Caco-2 (cell line): ENCODE measurements at places on chromosomes 16 and 17.

DNA sequence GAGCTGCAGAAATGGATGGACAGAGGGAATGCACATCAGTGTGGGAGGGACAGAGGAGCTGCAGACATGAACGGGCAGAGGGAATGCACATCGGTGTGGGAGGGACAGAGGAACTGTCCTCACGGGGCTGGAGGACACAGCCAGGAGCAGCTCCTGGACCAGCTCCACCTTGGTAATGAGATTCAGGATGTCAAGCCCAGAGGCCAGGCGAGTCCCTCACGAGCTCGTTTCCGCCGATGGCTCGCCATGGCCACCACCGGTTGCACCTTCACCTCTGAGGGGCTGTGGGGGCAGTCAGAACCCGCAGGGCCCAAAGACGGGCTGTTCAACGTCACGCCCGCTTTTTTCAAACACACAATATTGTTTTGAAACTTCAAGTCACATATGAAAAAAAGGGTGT, 56.2 kb downstream of the RPH3AL start:
- DNase-seq: peak; percentile 25

GRCh38 chr16:582614-583331, 7.1 kb upstream of the RAB40C start:
- no peak for DNase-seq

DNA sequence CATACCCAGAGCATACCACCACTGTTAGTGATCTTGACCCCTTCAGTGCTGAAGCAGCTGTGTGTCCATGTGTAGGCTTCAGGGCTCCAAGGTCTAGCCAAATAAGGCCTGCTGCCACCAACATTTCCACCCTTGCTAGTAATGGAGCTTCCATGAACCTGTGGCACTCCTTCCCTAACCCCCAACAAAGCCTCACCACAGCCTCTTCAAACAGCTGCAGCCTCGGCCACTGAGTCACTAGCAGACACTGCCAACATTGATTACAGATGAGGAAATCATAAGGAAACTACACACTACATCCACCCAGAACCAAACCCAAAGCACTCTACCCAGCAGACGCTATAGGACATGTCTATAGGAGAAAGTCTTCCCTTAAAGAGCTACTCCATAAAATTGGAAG, 610.7 kb downstream of the KCNJ2 start:
- DNase-seq: no peak

GRCh38 chr16:8739151-8739550, 58.3 kb downstream of the TMEM186 start:
- DNase-seq: no peak

- no peak for DNase-seq
These were observed 6.8 kb downstream of the ZNF750 start for GRCh38 chr17:82832881-82833475.

DNA sequence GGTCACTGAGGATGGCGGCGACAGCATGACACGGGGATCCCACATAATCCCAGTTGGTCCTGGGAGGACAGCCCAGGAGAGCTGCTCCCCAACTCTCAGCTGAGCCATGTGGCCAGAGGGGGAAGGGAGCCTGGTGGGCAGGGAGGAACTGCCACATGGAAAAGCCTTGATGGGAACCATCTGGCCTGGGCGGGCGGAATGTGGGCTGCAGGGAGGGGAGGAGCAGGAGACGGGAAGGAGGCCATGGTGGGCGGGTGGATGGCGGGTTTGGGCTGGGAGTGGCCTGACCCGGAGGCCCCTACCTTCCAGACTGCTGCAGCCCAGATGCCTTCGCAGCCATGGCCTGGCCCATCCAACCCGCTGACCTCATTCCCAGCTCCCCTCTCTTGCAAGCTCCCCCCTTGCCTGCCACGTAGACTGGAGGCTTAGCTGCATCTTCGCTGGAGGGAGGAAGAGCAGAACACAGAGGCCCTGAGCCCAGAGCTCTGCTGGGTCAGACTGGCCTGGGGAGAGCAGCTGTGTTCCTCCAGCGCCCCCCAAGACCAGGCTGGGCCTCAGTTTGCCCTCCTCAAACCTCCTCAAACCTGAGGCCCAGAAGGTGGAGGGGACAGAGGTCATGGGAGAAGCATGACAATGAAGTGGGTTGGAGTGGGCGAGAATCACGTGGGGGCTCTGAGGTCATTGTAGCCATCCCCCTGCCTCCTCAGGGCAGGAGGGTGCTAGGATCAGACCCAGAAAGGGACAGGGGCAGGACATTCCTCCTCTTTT, 8.2 kb upstream of the COL1A1 start:
- peak; percentile 67 for DNase-seq

DNA sequence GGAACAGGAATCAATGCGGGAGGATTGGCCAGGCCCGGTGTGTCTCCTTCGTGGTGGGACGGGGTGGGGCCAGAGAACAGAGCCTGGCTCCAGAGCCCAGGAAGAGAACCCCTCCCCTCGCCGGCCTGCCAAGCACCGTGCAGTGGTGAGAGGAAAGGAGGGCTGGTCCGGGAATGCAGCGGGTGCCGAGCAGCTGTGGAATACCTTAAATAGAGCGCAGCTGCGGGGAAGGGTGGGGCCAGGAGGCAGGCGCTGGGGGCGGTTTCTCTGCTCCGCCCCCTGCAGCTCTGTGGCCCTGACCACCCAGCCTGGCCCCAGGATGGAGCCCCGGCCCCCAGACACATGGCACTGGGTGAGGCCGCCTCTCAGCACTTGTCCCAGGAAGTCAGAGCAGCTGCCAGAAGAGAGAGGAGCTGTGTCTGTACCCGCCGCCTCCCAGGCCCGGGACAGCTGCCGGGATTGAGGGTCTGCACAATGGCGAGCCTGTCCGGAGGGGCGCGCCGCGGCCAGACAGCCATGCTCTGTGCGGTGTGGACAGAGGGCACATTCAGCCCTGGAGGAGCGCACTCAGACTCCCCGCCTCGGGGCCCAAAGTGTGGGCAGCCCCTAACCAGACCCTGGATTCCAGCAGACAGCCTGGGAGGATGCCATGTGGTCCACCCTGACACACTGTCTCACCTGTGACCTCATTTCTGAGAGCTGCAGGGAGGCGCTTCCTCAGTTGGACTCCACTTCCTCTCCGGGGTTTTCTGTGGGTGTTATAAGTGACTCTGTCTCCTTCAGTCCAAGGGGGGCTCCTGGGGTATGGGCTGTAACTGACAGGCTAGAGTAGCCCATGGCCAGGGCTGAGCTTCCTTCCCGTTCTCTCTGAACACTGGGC, 268.8 kb downstream of the SEC14L1 start:
- DNase-seq: no peak

GRCh38 chr17:7233701-7234082, 625 bp downstream of the DVL2 start:
- no peak for DNase-seq

DNA sequence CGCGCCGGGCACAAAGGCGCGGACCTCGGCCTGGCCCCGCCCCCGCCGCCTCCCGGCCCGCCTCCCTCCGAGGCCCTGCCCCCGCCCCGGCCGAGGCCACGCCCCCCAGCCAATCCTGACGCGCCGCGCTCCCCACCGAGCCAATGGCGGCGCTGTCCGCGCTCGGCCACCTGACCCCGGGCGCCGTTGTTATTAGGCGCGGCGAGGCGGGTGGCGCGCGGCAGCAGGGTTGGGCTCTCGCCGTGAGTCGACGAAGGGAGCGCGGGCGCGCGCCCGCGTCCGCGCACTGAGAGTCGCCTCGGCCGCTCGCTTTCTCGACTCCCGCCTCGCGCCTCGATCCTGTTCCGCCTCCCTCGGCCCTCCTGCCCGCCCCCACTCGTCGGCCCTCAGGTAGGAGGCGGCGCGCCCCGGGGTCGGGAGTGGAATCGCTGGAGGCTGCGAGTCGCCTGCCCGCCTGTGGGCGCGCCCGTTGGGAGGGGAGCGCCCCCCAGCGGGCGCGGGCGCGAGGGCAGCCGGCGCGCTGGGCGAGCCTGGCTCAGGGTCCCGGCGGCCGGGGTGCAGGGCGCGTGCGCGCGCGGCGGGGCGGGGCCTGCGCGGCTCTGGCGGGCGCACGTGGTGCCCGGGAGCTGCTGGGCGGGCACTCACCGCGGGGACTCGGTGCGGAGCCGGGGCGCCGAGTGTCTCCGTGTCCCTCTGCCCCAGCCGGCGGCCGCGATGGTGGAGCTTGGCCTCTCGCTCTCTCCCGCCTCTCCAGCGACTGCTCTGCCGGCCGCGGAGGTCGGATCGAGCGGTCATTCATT, 405 bp upstream of the CBLN1 start:
- DNase-seq: peak; percentile 96

- no peak for DNase-seq
These were observed 402.7 kb upstream of the TNRC6C start for GRCh38 chr17:77555741-77556291.

DNA sequence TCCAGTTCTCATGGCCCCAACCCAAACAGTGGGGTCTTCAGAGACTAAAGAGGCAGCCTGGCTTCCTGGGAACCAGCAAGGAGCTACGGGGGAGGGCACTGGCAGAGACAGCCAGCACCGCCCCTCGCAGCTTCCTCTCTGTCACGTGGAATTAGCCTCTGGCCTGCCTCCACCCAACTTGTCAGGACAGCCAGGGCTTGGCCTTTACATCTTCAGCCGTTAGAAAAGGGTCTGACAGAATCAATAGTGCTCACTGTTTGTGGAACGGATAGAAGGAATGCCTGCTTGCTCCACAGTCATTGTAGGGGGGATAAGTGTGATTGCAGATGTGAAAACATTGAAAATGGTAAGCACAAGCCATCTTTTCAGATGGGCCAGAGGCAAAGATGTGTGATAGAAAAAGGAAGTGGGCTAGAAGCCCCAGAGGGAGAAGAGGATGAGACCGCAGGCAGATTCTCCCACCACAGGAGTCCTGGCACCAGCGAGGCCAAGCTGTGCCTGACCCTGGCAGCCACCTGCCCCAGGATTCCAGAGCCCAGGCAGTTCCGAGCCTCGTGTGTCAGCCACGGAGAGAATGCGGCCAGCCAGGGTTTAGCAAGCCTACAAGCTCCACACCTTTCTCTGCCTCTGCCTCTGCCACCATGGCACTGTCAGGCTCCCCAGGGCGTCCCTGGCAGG, 18.6 kb downstream of the GRIN2C start:
- DNase-seq: no peak

GRCh38 chr17:77798481-77798880, 160.0 kb upstream of the TNRC6C start:
- DNase-seq: no peak

GRCh38 chr16:68242085-68242484, 3.1 kb upstream of the PLA2G15 start:
- DNase-seq: no peak

- DNase-seq: no peak
These were observed 266.5 kb upstream of the PSMD7 start for GRCh38 chr16:74030000-74030706.

- DNase-seq: no peak
These were observed 274.3 kb upstream of the XYLT1 start for GRCh38 chr16:17744921-17745572.

DNA sequence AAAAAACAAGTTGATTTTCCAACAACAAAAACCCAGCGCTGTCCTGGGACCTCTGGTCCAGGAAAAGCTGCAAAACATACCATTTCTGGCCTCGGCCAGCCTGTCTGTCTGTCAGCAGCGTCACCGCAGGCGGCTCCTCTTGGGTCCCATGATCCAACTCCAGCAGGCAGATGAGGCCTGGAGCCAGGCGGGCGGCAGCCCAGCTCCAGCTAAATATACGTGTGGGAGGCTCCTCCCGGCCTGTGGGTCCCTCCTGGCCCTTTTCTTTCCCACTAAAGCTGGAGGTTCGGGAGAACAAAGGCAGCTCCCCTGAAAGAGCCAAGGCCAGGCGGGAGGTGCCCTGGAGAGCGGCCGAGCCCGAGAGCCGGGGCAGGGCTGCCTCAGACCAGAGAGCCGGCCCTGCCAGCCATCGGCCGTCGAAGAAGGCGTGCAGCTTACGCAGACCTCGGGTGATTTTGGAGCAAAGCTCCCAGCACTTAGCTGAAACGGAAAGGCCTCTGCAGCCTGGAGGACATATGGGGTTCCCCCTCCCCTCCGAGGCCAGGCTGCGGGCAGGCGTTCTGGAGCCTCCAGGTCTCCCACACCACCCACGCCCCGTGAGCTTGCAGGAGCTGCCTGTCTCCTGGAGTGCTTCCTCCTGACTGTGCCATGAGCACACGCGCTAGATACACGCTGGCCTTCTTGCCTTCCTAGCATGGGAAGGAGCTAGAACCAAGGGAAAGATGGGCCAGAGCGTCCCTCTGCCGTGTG, 19.9 kb upstream of the JPH3 start:
- no peak for DNase-seq

DNA sequence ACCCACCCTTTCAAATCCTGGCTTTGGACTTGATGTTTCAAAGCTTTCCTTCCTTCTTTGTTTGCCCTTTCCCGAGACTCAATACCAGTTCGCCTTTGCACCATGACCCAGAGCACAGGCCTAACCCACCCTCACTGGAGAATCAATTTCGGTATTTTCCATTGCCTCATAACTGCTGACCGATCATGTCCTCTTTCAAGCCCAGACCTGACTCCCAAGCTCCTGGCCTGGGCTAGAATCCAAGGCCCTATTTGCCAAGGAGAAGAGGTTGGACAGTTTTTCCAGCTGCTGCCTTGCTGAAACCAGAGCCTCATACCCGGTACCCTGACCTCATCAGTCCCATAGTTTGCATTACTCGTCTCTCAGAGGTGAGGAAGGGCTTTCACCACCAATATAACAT, 35.3 kb upstream of the HELZ start:
- no peak for DNase-seq

GRCh38 chr17:57899822-57900221, 50.0 kb upstream of the MRPS23 start:
- DNase-seq: no peak

GRCh38 chr17:82297280-82297713, 20.1 kb downstream of the CD7 start:
- DNase-seq: no peak

DNA sequence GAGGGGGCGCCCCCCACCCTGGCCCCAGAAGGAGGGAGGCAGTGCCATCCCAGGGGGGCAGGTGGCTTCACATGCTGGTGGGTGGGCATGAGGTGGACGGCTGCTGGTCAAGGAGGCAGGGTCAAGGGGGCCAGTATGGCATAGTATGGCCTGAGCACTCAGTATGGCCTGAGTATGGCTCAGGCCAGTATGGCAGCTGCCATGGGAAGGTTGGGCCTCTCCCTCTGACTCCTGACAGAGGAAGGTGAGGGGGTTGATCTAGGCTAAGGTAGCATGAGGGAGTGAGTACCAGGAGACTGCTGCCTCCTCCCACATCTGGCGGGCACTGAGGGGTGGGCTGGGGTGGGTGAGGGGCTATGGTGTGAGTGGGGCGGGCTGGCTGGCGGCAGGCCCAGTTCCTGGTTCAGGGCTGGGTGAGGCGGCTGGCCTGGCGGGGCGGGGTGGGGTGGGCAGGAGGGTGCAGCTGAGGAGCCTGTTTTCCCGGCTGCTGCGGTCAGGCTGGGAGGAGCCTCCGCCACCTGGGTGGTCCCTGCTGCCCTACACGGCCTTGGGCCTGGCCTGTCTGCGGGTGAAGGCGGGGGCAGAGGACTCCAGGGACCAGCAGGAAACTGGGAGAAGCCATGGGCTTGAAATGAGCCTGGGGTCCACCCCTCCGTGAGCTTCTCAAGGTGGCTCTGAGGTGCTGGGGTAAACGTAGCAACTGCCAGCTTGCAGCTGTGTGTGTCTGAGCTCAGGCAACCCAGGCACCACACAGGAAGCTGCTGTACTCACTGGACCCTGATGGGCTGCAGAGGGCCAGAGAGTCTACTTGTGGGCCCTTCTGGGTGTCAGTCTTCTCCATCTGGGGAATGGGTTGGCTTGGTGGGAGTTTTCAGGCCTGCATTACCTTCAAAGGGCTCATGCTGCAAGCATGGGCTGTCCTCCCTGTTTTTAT, 57.0 kb downstream of the RAI1 start:
- DNase-seq: no peak
